Activated T-cell treated with anti-CD3 and anti-CD28 coated beads, Interleukin-2, amount 50 U/mL, for 4 hours (primary cell): ENCODE measurements at places on chromosomes 7 and 10.

DNA sequence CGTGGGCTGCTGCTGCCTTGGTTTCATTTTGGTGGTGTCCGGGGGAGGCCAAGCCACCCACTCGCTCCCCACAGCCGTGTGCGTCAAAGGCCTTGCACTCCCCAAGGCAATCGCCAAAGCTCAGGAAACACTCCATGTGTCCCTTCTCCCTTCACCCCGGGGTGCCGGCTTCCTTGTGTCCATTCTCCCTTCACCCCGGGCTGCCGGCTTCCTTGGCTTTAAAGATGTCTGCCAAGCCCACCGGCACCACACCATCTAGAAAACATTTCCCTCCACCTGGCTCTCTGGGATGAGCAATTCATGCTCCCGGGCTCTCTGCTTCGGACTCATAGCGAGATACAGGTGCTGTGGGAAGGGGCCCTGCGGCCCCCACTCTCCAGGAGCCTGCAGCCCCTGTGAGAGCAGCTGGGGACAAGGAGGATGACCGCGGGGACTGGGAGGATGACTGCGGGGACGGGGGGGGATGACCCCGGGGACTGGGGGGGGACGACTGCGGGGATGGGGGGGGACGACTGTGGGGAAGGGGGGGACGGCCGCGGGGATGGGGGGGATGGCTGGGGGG is 322.1 kb downstream of the DNAJB6 start:
- no peak for DNase-seq

- no peak for DNase-seq
Measured at GRCh38 chr10:78802866-78803265, 265.9 kb upstream of the ZMIZ1 start.

DNA sequence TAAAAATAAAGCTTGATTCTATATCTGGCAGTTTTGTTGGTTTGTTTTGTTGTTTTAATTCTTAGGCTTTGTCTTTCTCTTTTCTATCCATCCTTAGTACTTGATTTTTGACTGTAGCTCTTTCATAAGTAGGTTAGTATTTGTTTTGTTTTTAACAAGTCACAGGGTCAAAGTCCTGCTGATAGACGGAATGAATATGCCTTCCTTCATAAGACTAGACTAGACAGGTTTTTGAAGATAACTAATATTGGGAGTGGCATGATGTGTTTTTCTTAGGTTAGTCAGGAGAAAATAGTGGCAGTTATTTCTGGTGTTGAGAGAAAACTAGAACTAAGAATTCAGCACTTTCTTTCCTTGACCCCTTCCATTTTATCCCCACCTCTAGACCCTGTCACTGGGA is 50.4 kb downstream of the CASD1 start:
- DNase-seq, result no peak

DNA sequence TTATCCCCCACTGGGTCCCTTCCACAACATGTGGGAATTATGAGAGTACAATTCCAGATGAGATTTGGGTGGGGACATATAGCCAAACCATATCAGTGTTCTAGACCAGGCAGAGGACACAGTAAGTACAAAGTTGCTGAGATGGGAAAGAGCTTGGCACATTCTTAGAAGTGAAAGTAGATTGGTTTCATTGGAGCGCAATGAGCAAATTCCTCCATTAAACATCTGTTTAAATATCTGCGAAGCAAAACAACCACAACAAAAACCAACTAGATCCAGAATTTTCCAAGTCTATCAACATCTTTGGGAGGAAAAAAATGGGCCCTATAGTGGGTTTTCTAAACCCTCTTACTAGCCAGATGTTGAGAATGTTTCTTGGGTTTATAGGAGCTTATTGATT is 80.0 kb upstream of the STEAP1B start:
- no peak for DNase-seq

DNA sequence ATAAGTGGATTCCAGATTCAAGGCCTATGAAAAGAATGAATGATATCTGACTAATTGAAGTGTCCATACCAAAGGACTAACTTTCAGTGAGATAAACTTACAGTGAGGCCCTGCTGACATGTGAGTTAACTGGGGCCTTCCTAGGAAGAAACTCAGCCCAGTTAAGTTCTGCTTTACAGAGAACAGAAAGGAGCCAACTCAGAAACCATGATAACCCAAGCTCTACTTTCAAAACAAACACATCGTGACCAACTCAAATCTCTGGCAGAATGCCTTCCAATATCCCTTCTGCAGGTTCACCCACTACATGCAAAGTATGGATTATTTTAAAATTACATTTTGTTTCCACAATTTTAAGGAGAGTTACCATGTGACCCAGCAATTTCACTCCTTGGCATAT is 75.8 kb upstream of the MRLN start:
- DNase-seq, result no peak

DNA sequence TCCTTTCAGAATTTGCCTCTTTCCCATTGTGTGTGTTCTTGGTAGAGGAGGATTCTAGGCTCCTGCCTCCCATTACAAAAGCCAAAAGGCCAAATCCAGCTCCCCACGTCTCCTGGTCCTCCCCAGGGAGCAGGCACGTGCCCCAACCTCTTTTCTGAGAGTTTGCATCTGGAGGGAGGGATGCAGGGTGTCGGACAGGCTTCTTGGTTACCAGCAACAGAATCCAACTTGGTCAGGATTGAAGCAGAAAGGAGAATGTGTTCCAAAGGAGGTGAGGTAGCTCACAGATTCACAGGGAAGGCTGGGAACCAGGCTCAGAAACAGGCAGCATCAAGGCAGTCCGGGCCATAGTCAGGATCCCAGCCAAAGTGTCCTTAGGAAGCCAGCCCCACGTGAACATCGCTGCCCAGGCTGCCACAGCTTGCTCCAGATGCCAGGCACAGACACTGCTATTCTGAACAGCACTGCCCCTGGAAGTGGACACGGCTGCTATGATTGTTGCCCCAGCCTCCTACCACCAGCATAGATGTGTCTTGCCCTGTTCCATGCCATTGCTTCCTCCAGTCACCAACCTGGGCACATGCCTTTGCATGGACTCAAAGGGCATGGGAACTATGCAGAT is 264.2 kb upstream of the ZMIZ1 start:
- no peak for DNase-seq

GRCh38 chr10:24993237-24993958 is 22.6 kb downstream of the ENKUR start:
- DNase-seq, result no peak

- DNase-seq, result peak; percentile 27
Measured at GRCh38 chr7:140084972-140085371, 22.2 kb upstream of the PARP12 start.

- no peak for DNase-seq
Measured at GRCh38 chr10:79349766-79350406, 2.6 kb downstream of the PPIF start.

DNA sequence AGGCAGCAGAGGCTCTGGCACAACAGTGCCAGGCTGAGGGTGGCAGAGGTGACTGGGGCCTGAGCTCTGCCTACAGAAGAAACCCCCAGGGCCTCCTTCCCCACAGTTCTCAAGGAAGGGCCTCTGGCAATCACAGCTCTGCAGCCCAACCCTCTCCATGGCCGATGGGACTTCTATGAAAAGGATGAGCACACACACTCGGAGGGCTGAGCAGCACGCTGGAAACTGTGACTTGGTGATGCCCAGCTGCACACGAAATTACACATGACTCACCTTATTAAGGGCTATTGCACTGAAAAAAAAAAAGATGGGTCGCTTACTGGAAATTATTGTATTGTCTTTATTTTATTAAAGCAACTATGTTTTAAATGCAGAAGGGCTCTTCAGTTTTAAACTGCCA is 42.9 kb upstream of the LRRC18 start:
- DNase-seq, result no peak

DNA sequence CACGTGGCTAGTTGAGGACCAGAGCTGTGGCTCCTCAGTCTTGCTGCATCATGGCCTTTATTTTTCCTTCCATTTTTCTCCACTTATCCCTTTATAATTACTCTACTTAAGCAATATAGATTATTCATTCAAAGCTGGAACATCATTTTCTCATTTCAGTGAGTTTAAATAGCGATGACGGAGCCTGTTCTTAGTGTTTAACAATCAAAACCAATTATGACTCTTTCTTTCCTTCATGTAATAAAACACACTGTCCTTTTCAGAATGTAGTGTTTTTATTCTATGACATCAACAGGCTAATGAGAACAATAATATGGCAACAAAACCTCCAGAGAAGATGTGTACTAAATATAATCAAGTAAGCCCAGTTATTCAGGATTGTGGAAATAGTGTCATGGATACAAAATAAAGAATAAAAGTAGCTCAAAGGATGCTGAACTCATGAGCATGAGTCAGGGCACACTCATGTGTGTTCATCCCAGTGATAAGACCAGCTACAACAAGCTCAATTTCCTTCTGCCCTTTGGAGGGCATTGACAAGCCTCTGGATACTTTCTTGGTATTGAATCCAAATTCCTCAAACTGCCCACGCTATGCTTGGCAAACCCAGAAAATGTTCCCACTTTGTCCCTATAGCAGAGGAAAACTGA is 188.4 kb downstream of the CYP26A1 start:
- no peak for DNase-seq

GRCh38 chr10:93248583-93249227 is 175.0 kb downstream of the CYP26A1 start:
- DNase-seq, result no peak

GRCh38 chr10:59711871-59712494 is 2.3 kb upstream of the SLC16A9 start:
- no peak for DNase-seq

DNA sequence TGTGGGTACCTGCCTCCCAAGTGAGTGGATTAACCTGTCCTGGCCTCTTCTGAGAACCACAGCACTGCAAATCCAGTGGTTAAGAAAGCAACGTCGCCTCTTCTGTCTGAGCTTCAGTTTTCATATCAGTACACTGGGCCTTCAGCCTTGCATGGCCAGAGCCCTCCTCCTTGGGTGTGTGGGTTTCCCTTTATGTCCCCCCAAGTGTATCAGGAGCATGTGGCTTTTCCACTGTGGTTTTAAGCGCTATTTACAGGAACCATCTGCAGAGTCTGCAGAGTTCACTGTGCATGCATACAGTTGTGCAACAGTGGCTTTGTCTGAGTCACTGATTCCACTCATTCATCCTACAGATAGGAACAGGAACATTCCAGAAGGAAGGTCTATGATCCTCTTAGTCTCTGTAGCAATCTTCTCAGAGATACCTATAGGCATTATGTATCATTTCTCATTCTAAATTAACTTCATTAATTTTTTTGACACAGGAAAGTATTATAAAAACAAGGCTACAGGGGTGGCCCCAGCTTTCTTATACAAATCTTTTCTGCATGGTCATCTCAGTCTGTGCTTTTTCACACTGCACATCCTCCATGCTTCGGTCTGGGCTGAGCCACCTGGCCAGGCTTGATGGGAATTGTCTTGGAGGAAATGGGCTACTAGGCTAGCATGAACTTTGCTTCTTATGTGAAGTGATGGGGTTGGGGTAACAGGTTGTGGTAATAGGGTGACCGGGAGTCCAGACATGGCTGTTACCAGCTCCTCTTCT is 17.1 kb downstream of the MBL2 start:
- DNase-seq, result no peak

DNA sequence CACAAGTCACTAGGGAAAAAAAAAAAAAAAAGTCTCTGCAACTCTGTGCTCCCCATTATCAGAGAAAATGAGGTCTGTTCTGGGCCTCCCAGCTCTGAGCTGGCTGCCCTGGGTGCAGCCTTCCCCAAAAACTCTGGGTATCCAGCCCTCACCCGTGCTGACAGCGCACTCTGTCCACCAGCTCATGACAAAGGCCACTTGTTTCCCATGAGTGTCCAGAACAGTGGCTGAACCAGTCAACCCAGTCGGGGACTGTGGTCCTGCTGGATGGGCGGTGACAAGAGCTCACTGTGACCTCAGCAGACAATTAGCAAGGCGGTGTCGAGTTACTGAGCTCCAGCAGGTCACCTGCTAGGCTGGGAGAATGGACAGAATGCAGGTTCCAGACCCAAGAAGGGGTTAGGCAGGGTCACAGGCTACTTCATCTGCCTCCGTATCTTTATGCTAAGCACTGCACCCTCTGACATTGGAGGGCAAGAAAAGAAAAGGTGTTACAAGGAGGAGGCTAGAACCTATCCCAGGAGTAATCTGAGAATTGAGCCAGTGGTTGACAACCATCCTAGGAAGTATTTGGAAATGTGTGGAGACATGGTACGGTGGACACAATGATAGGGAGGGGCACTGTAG is 37.2 kb downstream of the DLG5 start:
- DNase-seq, result no peak

GRCh38 chr10:22658745-22659410 is 55.5 kb downstream of the PIP4K2A start:
- DNase-seq, result no peak

DNA sequence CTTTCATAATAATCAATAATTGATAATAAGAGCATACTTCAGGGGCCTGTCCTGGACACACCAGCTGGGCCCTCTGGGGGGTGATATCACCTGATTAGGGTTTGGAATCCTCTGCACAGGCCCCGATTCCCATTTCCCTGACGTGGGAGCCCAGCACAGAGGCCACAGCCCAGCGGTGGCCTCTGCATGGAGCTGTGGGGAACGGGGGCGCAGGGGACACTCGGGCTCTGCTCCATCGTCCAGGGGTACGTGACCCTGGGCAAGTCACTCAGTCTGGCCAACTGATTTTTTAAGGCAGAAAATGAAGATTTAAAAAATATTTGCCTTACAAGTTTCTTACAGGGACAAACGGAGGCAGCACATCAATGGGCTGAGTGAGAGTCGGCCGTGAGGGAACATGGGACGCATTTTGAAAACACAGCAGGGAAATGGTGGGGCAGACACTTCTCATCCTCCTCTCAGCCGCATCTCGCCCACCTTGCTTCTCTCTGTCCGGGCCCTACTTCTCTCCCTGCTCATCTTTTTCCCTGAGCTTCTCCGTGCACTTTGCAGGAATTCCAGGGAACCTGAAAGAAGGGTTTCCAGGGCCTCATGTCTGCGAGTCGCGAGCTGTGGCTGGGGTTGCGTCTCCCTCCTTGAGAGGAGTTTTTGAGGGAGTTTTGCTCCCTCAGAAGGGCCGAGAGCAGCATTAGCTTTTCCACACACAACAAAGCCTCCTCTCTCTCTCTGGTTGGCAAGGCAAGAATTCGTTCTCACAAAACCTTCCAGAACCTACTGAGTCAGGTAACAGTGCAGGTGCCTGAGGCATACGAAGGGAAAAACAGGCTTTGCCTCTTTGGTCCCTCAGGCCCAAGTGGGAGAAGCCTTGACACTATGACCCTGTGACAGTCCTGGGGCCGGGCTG is 312.0 kb downstream of the WDR37 start:
- no peak for DNase-seq

GRCh38 chr10:117955176-117955575 is 91.6 kb downstream of the RAB11FIP2 start:
- no peak for DNase-seq

DNA sequence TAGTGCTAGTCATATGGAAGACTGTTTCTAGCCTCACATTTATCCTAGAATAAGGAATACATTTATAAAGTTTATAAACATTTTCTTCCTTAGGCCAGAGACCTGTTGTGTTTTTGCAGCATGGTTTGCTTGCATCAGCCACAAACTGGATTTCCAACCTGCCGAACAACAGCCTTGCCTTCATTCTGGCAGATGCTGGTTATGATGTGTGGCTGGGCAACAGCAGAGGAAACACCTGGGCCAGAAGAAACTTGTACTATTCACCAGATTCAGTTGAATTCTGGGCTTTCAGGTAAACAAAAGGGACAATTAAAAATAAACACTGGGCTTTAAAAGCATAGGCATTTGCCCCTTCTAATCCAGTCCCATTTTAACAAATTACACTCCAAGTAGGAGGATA is 4.2 kb downstream of the LIPF start:
- DNase-seq, result no peak

GRCh38 chr10:70890917-70891431 is 2.6 kb upstream of the PCBD1 start:
- no peak for DNase-seq
